ENCODE measurements at places on chromosomes 6 and 20.

- peak; percentile 66 for DNase-seq
Measured at GRCh38 chr6:158819213-158819976, at the start of gene EZR. Gene EZR, minus strand, starts transcription at chr6:158819368. Its CDS starts 1,275 bp downstream, at chr6:158818093.

GRCh38 chr6:156848533-156848932 lies 71.4 kb downstream of the ARID1B start:
- no peak for DNase-seq

- no peak for DNase-seq
Measured at GRCh38 chr6:170051229-170052172, 239.4 kb downstream of the DLL1 start.

DNA sequence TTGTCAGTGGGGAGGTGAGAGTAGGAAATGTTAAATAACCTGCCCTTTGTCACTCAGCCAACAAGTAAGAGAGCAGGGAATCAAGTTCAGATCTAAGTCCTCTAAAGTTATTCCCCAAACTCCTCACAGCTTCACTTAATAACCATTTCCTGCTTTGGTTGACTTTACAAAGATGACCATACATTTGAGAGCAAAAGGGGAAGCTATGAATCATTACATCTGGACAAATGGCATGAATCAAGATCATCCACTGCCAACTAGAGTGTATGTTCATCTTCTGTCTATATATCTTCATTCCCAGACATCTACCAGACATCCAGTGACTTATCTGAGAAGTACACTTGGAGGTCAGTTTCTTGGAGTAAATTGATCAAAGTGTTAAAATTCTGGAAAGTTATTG lies 15.1 kb upstream of the HIVEP2 start:
- no peak for DNase-seq

- no peak for DNase-seq
Measured at GRCh38 chr6:126376682-126377081, 36.8 kb downstream of the CENPW start.

- DNase-seq = peak; percentile 63
Measured at GRCh38 chr20:1225263-1225782, 521 bp upstream of the RAD21L1 start.

DNA sequence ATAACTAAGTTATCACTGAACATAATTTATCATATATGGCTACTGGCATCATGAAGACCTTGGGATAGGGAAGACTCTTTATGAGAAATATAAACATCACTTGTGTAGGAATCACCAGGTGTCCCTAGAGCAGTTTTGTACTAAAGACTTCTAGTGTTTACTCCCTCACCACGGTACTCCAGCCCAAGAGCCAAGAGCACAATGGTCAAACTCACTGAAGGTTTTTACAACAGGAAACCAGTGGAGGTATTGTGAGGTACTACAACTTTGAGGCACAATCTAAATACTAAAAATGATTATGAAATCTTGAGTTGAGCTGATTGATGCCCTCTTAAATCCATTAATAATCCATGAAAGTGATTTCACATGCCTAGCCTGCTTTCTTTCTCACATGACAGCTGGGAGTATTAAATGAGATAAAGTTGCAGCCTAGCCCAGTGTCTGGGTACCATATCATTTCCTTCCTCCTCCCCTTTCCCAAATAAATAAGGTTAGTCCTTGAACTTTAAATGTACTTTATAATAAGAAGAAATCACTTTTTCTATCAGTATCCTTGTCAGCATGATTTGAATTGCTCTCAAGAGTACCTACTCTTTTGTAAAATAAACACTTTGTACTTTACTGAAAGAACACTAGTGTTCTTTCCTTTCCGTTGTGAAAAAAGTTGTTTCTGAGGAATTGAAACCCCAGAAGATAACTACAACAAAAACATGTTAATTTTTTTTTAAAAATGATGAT lies 26.5 kb downstream of the GLO1 start:
- DNase-seq = no peak

GRCh38 chr20:6053064-6053775 lies 640 bp downstream of the LRRN4 start:
- DNase-seq = no peak

GRCh38 chr20:24831232-24831631 lies 117.8 kb upstream of the CST7 start:
- DNase-seq = no peak

DNA sequence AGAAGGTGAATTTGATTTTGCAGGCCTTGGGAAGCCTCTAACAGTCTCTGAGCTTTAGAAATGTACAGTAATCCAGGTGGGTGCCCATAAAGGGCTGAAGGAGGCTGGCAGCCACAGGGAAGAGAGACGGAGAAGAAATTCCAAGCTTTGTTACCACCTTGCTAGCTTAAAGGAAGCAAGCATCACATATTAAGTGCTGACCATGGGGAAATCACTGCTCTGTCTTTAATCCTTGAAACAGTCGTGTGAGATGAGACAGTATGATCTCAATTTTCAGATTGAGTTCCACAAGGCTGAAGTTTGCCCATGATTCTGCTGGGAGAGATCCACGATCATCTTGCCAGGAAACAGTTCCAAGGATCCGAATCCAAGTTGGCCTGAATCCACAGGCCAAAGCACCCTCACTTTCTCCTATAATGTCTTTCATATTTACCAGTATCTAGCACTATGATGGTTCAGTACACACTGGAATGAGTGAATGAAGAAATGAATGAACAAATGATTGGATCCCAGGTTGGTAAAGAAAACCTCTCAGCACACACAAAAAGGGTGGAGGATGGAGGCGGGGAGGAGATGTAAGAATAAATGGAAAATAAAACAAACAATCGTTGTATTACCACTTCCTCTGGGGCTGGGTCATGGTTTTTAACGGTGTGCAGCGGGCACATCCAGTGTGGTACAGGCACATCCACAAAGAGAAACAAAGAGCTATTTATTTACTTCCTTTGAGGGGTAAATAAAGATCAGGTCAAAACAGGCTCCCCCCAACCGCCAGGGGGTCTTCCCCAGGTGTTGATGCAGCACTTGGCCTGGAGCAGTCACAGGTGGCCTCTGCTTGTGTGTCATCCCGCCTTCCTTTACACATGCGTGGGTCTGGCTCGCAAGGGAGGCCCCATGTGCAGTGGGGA lies 28.2 kb upstream of the TAF8 start:
- DNase-seq = no peak

DNA sequence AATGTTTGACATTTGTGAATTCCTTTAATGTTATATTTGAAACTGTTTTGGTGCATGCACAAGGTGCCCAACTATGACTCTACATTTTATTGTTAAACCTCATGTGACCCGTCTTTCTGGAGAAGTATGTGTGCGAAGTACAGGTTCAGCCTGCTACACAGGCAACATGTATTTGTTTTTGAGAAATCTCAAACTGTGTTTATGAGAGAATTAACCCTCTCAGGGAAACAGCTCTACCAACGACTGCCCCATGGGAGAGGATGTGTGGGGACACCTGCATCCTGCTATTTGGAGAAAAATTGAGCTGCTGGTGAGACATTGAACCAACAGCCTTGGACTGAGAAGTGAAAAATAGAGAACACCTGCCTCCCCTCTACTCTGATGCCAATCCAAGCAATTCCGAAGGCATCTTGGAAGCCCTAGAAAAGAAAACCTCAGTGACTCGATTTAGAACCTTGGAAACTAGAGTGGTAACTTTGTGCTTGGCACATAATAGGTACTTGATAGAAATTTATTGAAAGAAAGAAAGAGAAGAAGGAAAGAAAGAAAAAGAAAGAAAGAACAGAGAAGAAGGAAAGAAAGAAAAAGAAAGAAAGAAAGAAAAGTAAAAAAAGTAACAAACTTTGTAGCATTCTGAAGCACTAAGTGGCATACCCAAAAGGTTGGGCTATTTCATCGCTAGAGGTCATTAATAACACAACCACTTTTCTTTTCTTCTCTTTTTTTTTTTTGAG lies 2.9 kb upstream of the AKAP12 start:
- DNase-seq = no peak

DNA sequence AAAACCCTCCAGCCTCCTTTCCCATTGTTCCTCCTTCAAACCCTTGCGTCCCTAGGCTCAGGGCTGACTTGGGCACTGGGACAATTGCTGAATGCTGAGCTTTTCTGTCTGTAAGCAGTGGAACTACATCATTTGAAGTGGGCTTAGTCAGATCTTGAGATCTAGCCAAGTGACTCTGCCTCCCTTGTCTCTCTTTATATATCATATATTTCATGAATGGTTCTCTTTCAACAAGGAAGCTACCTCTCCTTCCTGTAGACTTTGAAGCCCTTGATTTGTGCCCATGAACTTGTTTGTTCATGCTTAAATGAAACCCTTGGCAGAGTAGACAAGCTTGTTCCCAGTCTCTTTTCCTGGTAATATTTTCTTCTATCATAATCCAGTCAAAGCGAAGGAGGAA lies 60.0 kb upstream of the KIF13A start:
- DNase-seq = no peak

- DNase-seq = no peak
Measured at GRCh38 chr6:138430361-138431145, 26.5 kb downstream of the HEBP2 start.

DNA sequence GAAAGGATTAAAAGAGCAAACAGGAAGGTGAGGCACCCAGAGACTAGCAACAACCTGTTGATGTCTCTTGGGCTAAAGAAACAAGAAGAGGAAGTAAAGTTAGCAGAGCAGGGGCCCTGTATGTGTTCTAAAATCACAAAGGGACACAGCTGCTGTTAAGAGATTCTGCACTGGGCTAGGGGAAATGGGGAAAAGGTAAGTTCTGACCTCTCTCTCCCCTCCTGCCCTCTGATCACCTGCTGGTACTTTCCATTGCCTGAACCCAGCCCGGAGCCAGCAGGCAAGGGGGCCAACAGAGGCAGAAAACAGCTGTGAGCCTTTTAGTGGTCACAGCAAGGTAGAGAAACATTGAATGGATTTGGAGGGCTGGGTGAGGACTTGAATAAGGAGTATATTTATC lies 13.5 kb upstream of the CNR1 start:
- no peak for DNase-seq

GRCh38 chr6:155883334-155883731 lies 427.7 kb upstream of the NOX3 start:
- no peak for DNase-seq

- DNase-seq = peak; percentile 70
Measured at GRCh38 chr20:50478162-50478990, 31.8 kb upstream of the PTPN1 start.

GRCh38 chr20:3898639-3899038 lies 9.5 kb downstream of the PANK2 start:
- DNase-seq = no peak

DNA sequence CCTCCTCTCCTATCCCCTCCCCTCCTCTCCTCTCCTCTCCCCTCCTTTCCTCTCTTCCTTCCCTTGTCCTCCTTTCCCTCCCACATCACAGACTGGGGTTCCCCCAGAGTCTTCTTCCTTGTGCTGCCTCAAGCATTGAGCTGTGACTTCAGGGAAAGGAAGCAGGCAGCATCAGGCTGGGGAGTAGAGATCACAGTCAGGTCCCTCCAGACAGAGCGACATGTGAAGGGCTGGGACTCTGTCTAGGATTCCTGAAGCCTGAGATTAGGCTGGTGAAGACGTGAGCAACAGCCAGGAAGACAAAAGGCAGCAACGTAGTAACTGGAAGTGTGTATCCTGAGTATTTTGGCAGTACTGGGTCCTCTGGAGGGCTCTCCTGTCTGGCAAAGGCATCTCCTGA lies 265.4 kb upstream of the SUPT3H start:
- DNase-seq = no peak

GRCh38 chr6:24249926-24250325 lies 107.9 kb downstream of the DCDC2 start:
- no peak for DNase-seq

DNA sequence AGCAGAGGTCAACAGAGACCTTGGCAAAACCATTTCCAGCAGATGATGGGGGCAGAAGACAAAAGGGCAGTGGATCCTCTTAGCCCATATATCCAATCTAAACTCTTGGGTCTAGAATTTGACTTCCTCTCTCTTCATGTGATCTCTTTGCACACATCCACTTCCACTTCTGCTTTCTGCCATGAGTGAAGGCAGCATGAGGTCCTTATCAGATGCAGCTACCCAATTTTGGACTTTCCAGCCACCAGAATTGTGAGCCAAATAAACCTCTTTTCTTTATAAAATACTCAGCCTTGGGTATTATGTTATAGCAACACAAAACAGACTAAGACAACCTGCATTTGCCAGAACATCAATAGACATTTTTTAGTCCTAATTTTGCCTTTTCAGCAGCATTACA lies 191.6 kb downstream of the ADAT2 start:
- no peak for DNase-seq

DNA sequence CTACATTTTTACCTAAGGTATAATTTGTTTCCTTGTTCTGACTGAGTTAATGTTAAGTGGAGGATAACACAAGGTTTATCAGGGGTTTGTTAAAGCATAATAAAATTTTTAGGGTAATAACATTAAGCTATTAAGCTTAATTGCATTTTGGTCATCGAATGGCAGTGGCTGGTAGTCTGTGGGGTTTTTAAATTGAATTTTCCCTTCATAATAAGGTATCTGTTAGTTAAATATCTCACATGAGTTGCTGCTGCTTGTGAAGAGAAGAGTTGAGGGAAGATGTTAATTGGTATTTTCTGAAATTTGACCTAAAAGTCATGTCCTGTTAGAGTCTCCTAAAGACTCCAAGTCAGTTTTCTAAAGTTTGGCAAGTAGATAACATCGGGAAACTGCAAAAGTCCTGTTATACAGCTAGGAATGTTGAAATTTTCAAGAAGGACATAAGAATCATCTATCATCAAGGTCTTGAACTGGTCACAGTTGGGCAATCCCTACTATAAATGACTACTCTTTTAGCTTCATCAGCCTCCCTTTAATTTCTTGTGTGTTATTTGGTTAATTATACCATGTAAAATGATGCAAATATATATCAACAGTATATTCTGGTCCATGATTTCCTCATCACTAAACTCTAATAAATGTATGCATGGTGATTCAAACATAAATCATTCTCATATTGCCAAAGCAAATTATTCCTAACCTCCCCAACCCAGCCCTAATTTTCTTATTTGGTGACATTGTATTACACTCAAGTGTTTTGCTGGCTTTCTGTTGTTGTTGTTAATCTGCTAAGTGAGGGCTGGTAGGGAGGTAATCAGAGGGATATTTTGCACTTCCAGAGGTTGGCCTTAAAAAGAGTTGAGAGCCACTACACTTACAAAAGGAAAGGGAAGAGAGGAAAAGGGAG lies 64.0 kb downstream of the MAP3K5 start:
- DNase-seq = no peak

Measured in NT2/D1 (cell line).